ENCODE measurements at places on chromosomes 12 and 14. TPM values are rescaled to one million over a fixed set of nuclear protein-coding genes. Genes with fewer than 3 reads are reported as not detected.

The RERGL gene
- total RNA-seq, result not detected

The DAD1 gene
- total RNA-seq, result 249 TPM

The C12orf50 gene
- total RNA-seq, result under 0.01 TPM

The NGB gene
- not detected for total RNA-seq

The TMEM117 gene
- total RNA-seq, result 6.2 TPM

The GIT2 gene
- 47.9 TPM for total RNA-seq

The DLK1 gene
- total RNA-seq, result not detected

The RASSF9 gene
- 0.77 TPM for total RNA-seq

The FOXG1 gene
- not detected for total RNA-seq

The TNFAIP2 gene
- total RNA-seq, result 139 TPM

The PLD4 gene
- total RNA-seq, result 0.17 TPM

The FBXO21 gene
- 115 TPM for total RNA-seq

The RTN1 gene
- total RNA-seq, result 0.17 TPM

The OR6J1 gene
- total RNA-seq, result not detected

The KRT3 gene
- not detected for total RNA-seq

The KLHL33 gene
- total RNA-seq, result 1.5 TPM

The ATP5F1B gene
- total RNA-seq, result 613 TPM

The KRT72 gene
- not detected for total RNA-seq

The TBC1D30 gene
- 0.26 TPM for total RNA-seq

The B4GALNT3 gene
- not detected for total RNA-seq

The KRT77 gene
- total RNA-seq, result not detected
